ENCODE measurements at places on chromosomes 5 and 9. TPM values are rescaled to one million over a fixed set of nuclear protein-coding genes. Genes with fewer than 3 reads are reported as not detected.

DNA sequence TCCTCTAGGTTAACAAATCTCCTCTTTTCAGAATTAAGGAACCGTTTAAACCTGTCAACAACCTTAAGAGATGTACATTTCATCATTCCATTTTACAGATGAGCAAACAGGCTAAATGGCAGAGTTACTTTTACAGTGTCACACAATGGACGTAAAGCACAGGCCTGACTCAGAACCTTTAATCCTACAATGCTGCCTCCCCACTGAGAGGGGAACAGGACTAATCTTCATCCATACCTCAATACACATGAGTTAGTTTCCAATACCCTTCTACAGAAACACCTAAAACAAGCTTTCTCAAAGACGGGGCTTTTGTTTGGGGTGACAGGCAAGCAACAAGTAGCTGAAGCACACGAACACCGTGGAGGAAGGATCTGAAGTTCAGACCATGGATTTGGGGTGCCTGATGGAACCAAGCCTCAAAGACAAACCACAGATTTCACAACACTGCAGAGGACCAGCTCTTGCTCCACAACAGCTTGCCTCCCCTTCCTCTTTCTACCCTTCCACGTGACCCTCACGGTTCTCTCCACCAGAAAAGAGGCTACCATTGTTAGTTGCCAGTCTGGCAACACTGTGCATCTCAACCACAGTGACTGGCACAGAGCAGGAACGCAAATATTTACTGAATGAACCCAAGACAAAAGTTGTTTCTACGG lies 1.8 kb downstream of the RNF130 start:
- no peak for DNase-seq

GRCh38 chr9:136208675-136209074 lies 3.7 kb upstream of the LHX3 start:
- no peak for DNase-seq

DNA sequence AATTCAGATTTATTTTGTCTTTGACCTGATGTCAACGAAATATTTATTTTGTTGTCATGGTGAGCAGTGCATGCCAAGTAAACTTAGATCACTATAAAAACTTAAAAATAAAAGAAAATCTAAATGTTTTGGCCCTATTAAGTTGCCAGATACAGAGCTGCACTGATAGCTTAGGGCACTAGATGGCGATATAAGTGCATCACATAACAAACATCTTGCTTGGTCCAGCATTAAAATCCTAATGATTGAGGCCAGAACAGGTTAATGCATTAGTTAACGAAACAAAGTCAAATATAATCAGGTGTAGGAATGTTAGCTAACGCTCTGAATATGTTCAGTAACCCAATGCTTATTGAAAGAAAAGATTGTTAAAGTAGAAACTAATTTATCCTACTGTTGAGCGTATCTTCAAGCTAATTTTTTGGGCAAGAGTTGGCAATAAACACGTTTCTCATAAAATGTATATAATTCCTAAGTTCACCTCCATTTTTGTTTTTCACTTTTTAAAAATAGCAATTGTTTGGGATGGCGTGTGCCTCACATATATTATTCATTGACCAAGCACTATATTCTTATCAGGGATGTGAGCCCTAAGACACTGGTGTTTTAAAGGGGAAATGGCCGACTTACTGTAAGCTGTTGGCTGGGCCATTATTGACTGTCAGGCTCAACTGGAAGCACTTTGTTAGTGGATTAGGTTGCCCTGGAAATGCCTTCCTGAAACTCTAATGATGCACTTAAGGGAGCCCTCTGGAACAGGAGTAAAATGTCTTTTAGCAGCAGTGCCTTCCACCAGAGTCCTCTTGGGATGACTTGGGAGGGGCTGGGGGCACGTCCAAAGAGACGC lies 33.3 kb downstream of the KCTD16 start:
- DNase-seq = peak; percentile 54

- no peak for DNase-seq
Observed at GRCh38 chr9:91211919-91212318, 149.8 kb downstream of the AUH start.

- no peak for DNase-seq
Observed at GRCh38 chr5:151688436-151688835, 1.7 kb upstream of the SPARC start.

- no peak for DNase-seq
Observed at GRCh38 chr5:170939178-170939577, 77.4 kb downstream of the RANBP17 start.

SLC36A2 gene
- total RNA-seq = not detected

SPATA24 gene
- 6.1 TPM for total RNA-seq

ZDHHC11 gene
- 0.12 TPM for total RNA-seq

IFNA5 gene
- total RNA-seq = not detected

ARID3C gene
- not detected for total RNA-seq
